ENCODE measurements at places on chromosomes 4 and X. TPM values are rescaled to one million over a fixed set of nuclear protein-coding genes. Genes with fewer than 3 reads are reported as not detected.

Gene PRDM8
- total RNA-seq: 0.48 TPM

DNA sequence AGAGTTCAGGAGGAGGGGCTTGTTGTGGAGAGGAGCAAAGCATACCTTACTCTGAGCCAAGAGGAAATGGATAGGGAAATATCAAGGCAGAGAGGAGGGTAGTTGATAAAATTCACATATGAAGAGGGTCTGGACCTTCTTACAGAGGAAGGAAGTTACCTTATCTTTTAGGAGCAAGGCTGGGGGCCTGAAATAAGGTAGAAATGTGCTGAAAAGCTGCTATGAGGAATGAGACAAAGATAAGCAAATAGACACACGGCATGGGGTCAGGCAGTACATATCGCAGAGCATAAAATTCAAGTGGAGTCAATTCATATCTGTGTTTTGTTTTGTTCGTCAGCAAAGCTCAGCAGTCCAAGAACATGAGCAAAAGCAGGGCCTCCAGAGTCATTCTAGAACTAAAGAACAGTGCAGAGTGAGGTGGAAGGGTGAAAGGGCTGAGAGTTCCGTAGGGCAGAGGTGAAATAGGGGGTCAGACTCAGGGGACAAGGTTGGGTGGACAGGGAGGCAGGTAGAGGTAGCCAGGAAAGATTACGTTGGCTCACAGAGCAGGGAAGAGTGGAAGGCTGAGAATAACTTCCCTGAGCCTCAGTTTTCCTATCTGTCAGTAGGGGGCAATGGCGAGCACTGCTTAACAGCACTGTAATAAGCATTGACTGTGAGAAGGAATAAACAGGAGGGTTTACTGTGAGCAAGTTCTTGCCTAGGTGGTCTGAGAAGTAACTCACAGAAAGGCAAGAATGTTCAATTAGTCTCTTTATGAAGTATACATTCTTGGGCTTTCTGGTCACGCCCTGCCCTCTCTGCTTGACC lies 9.2 kb downstream of the VSIG4 start:
- no peak for DNase-seq

DNA sequence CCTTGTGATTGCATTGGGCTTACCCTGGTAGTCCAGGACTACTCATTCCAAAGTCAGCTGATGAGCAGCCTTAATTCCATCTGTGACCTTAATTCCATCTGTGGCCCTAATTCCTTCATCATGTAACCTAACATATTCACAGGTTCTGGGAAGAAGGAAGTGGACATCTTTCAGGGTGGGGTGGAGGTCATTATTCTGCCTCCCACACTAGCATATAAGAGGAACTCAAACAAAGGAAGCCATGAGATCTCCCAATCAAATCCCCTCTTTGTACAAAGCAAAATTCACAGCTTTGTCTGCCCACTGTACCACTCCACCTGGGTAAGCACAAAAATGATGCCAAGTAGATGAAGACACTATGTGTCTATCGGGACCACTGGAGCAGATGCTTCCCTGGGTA lies 87.3 kb downstream of the SLC2A9 start:
- DNase-seq: no peak

DNA sequence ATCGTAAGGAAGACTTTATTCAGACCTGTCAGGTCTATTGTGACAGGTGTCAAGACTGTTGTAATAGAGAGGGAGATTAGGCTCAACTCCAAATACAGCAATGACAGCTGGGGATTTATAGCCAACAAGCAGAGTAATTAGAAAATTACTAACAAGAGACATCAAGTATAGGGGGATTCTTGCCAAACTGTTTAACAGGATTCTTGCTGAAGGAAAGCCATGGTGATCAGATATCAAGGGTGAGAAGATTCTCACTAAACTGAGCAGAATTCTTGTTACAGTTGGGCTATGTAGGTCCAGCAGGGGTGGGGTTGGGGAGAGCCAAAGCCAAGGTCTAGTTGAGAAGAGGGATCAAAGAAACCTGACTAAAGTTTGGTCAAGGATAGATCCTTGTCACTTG lies 461.0 kb upstream of the GALNT7 start:
- DNase-seq: peak; percentile 41

Gene BGN
- 90.8 TPM for total RNA-seq

GRCh38 chr4:79331126-79331876 lies 5.4 kb upstream of the NAA11 start:
- no peak for DNase-seq

Gene KDR
- total RNA-seq: 50.3 TPM

- no peak for DNase-seq
Observed at GRCh38 chr4:71288875-71289274, 49.9 kb upstream of the SLC4A4 start.

DNA sequence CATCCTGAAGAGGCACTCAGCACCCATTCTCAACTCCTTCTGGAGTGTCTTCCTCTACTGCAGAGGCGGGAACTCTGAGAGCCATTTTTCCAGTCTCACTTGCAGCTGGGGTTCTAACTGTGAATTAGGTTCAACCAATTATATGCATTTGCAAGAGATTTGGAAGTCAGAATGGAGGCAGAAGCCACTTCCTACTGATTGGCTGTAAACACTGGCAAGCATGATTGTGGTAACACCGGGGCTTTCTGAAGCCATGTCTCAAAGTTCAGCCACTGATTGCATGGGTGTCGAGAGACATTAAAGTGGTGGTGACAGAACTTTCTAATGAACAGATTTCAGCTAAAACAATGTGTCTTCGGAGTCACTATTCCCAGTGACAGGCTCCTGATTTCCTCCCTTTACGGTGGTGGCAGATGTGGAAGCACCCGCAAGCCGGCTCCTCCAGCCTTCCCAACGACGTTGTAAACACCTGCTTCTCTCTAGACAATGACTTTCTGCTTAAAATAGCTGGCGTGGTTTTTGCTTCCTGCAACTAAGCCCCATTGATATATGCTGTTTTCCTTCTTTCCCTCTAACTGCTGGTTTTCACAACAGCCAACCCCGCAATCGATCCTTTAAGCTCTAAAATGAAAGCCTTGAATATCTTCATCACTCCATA lies 92.0 kb downstream of the IRF2 start:
- no peak for DNase-seq

Gene NOCT
- 7.5 TPM for total RNA-seq

DNA sequence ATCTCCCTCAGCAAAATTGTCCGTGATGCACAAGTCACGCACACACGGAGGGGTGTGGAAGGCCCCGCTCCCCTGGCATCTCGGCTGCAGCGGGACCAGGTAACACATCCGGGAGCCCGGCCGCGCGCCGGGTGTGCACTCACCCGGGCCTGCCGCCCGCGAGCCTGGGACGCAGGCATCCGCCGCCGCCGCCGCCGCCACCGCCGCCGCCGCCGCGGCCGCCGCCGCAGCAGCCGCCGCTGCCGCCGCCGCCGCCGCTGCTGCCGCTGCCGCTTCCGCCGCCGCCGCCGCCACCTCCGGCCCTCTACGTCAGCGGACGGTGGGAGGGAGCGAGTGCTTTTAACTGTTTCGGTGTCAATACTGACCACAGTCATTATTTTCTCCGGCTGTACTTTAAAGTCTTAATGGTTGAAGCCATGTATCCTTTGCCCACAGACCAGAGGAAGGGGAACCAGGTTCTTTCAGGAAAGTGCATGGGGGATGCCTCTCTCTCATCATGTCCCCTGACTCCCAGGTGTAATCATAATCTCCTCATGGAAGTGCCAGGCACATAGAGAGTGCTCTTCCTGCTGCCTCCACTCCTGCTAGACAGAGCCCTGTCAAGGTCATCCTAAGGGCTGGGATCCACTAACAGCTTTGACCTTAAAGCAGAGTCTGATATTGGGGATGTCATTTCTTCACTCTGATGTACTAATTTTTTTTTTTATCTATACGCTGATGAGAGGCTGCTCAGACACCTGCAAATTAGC lies 38.0 kb downstream of the MAGEE2 start:
- peak; percentile 20 for DNase-seq

DNA sequence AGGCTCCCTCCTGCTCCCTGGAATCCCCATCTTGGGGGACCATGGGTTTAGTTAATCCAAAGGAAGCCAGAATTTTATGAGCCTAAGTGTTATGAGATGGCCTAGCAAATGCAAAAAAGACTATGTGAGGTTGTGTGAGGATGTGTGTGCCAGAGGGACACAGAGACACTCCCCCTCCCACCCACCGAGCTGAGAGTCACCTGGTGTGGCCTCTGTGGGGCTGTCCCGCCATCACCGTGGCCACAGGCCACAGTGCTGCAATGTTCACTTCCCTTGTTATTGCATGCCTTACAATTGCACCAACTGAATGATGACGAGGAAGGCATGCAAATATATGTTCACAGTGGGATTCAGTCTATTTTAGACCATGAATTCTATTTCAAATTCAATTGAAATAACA lies 601 bp upstream of the FGFBP2 start:
- DNase-seq: no peak

- peak; percentile 40 for DNase-seq
Observed at GRCh38 chr4:71259911-71260331, 78.9 kb upstream of the SLC4A4 start.

Gene AMER1
- total RNA-seq: 3.4 TPM

Gene CT55
- total RNA-seq: 6.5 TPM

DNA sequence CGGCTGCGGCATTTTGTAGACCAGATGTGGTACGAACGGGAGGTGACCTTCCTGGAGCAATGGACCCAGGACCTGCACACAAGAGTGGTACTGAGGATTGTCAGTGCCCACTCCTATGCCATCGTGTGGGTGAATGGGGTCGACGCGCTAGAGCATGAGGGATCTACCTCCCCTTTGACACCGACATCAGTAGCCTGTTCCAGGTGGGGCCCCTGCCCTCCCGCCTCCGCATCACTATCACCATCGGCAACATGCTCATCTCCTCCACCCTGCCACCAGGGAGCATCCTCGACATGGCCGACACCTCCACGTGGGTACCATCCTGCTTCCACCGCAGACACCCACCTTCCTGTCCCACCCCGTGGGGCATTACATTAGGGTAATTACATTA lies 46.2 kb downstream of the SMARCA5 start:
- DNase-seq: no peak

- peak; percentile 79 for DNase-seq
Observed at GRCh38 chrX:103464774-103465117, 54.5 kb downstream of the RAB40A start.

- DNase-seq: no peak
Observed at GRCh38 chr4:23902222-23902804, 12.5 kb upstream of the PPARGC1A start.

DNA sequence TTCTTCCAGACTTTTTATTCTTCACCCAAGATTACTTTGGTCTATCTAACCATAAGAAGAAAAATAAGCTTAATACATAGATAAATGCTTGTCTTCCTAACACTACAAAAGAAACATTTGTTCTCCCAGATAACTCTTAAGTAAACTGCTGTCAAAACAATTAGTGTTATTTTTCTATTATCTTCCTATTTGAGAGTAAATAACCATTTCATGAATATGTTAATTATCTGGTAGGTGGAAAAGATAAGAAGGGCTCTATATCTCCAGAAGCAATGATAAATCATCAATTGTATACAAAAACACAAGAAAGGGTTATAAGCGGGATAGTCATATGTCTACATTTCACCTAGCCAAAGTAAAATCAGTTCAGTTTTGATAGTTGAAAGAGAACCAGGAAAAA lies 180.4 kb downstream of the ZIC3 start:
- DNase-seq: no peak

Gene TLR3
- total RNA-seq: 5.1 TPM

Gene SLC2A9
- total RNA-seq: 11.1 TPM

- DNase-seq: no peak
Observed at GRCh38 chrX:141279476-141279875, 37.2 kb upstream of the SPANXC start.

DNA sequence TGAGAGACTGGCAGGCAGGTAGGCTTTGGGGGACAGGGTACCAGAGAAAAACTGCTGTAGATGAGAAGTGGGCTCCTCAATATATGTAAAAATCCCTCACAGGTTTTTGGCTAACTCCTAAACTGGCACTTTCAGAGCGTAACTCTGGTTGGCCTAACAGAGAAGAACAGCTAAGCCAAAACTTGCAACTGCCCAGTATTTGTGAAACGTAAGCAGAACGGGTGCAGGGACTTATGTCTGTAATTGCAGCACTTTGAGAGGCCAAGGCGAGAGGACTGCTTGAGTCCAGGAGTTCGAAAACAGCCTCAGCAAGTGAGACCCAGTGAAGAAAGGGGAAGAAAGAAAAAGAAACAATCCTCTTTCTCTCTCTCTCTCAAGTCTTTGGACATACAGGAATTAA lies 25.0 kb downstream of the EIF4E start:
- no peak for DNase-seq

Gene CTAG2
- not detected for total RNA-seq

GRCh38 chr4:71862315-71862714 lies 78.4 kb upstream of the GC start:
- DNase-seq: no peak

Gene MBNL3
- 22.9 TPM for total RNA-seq

Gene ERAS
- 5.3 TPM for total RNA-seq

Gene PPM1K
- 36.8 TPM for total RNA-seq

DNA sequence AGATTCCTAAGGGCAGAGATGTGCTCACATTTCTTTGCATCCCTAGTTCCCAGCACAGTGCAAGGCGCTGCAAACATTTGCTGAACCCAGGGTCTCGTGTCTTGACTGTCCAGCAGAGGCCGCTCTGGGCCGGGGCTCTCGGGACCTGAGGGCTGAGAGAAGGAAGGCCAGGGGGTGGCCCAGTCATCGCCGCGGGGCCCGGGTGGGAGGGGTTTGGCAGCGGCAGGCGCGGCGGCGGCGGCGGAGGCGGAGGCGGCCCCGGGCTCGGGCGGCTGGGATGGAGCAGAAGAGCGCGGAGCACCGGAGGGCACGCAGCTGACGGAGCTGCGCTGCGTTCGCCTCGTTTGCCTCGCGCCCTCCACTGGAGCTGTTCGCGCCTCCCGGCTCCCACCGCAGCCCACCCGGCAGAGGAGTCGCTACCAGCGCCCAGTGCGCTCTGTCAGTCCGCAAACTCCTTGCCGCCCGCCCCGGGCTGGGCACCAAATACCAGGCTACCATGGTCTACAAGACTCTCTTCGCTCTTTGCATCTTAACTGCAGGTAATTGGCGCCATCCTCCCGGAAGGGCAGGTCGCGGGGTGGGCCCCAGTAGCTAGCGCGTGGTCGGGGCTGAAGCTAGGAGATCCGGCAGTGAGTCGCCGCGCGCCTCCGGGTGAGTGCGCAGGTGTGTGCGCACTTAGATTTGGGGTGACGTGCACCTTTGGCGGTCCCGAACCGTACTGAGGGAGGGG lies at the start of gene PARM1:
TSS of gene PARM1 (plus strand) at position 285 of the 730 bp plus-strand sequence. CDS start at position 497, 212 bp downstream.
- DNase-seq: peak; percentile 92

GRCh38 chr4:70754470-70754869 lies 32.7 kb downstream of the RUFY3 start:
- no peak for DNase-seq

- DNase-seq: no peak
Observed at GRCh38 chrX:94524867-94525266, 850.9 kb downstream of the FAM133A start.

DNA sequence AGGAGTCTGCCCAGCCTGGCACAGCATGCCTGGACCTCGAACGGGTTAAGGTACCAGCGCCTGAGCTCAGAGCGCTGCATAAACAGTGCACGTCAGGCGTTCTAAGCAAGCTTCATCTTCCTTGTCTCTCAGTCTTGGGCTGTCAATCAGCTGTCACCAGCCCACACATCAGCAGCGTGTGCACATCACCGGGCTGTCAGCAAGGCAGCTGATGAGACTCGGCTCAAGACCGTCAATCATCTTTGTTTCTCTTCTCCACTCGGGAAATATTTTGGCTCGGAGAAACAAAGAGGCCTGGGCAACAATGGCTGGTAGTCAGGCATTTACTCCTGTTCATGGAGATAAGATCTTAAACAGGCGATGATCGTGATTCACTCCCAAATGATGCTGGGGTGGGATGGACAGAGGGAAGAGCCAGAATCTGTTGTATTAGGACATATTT lies 141.3 kb downstream of the LDB2 start:
- DNase-seq: no peak

- peak; percentile 84 for DNase-seq
Observed at GRCh38 chrX:9340598-9341290, 124.1 kb upstream of the TBL1X start.

All from umbilical cord (tissue), 2 donors.